ENCODE measurements at places on chromosomes 1 and 21. TPM values are rescaled to one million over a fixed set of nuclear protein-coding genes. Genes with fewer than 3 reads are reported as not detected.

Gene KLHL20
- total RNA-seq = 16.9 TPM

Gene MYBPH
- total RNA-seq = 0.08 TPM

Gene SIPA1L2
- 16.4 TPM for total RNA-seq

Gene LCE6A
- not detected for total RNA-seq

Gene DMRTA2
- total RNA-seq = 0.18 TPM

Gene TSHB
- not detected for total RNA-seq

Gene F13B
- not detected for total RNA-seq

Gene SPRR5
- total RNA-seq = not detected

Gene CFAP107
- total RNA-seq = not detected

Gene TAS1R3
- total RNA-seq = 0.09 TPM

Gene TRNAU1AP
- total RNA-seq = 29.7 TPM

Gene CELA2B
- not detected for total RNA-seq

Gene PPIAL4G
- total RNA-seq = not detected

Gene ARHGAP29
- 32.5 TPM for total RNA-seq

Gene PTAFR
- total RNA-seq = 0.65 TPM

Gene GBP1
- total RNA-seq = 16.7 TPM

Gene STYXL2
- not detected for total RNA-seq
